Mesothelial cell of epicardium (in vitro differentiated cells): ENCODE measurements at places on chromosomes 13 and 19. TPM values are rescaled to one million over a fixed set of nuclear protein-coding genes. Genes with fewer than 3 reads are reported as not detected.

Gene UQCR11
- 143 to 154 TPM (median 153 TPM) in 3 replicates for total RNA-seq

Gene CGB5
- 3.7 to 5.7 TPM (median 5.7 TPM) in 3 replicates for total RNA-seq

Gene CA11
- total RNA-seq = 48.2 to 55.0 TPM (median 53.1 TPM) in 3 replicates

Gene ATP4A
- 0.11 to 0.22 TPM (median 0.16 TPM) in 3 replicates for total RNA-seq

DNA sequence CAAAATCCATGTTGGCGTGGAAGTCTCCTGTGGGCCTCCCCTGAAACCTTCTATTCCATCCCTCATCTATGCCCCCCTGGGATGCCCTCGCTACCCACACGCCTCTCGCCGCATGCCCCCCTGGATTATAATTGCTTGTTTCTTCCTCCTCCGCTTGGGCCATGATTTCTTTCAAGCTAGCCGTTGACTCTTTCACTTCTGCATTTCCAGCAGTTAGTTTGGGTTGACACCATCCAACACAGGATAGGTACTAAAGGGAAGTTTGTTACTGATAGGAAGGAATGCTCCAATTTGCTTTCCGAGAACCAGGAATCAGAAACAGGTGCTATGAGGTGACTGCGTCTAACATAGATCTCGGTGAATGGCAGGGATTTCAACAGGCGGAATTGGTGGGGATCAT is 7.7 kb upstream of the SLC25A15 start:
- H3K27me3 ChIP-seq = no peaks in the 10 kb centered on the region
- no peak overlapping the region for H3K4me3 ChIP-seq
- H3K27ac ChIP-seq = no peak overlapping the region

GRCh38 chr19:927351-927779 is 1.5 kb downstream of the ARID3A start:
- no peak for DNase-seq
- H3K4me1 ChIP-seq = peaks cover 7% of the 10 kb centered on the region

DNA sequence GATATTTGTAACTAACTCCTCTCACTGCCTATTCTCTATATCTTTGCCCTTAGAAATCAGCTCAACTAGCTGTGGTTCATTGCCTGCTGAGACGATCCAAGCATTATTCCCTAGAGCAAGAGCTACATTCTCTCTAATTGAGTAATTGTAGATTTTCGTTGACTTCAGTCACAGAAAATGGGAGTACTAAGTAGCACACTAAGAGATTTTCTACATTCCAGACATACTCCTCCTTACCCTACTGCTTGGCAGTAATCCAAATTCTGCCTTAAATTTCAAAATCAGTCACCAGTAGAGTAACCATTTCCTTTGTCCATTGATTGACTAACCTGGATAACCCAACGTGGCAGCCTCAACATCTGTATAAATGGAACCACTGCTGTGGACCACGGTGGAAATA is 1786.8 kb downstream of the SLITRK5 start:
- H3K36me3 ChIP-seq = peaks cover 3% of the 10 kb centered on the region
- H3K4me1 ChIP-seq = peaks cover 23% of the 10 kb centered on the region
- peak overlapping the region; percentile 50 for H3K27ac ChIP-seq
- H3K4me3 ChIP-seq = no peak overlapping the region

GRCh38 chr13:96029002-96029401 is 24.2 kb downstream of the UGGT2 start:
- H3K4me3 ChIP-seq = no peak overlapping the region
- peaks cover 2% of the 10 kb centered on the region for H3K36me3 ChIP-seq
- H3K27ac ChIP-seq = no peak overlapping the region
- no peaks in the 10 kb centered on the region for H3K27me3 ChIP-seq
- no peak for DNase-seq
- peaks cover 4% of the 10 kb centered on the region for H3K4me1 ChIP-seq

DNA sequence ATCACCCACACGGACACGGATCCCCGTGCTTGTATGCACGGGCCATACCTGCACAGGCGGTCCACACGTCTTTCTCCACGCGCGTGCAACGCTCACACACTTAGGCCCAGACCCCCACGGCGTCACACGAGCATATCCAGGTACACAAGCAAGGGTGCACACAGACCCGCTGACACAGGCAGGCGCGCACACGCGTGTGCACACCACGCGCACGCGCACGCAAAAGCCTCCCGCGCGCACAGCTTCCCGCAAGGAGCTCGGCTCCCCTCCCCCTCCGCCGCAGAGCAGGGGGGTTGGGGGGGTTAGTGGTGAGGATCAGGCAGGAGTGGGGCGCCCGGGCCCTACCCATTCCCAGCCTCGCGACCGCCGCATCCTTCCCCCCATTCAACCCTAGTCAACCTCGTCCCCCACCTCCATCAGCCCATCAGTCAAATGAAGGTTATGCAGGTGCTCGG is 407 bp downstream of the RAB3A start:
- H3K4me3 ChIP-seq = peak overlapping the region; percentile 91
- peaks cover 7% of the 10 kb centered on the region for H3K36me3 ChIP-seq
- H3K4me1 ChIP-seq = peaks cover 22% of the 10 kb centered on the region
- H3K27ac ChIP-seq = peak overlapping the region; percentile 78
- H3K27me3 ChIP-seq = no peaks in the 10 kb centered on the region
- DNase-seq = no peak

GRCh38 chr19:13037161-13037560 is 41.9 kb downstream of the NFIX start:
- peaks cover 36% of the 10 kb centered on the region for H3K27me3 ChIP-seq
- no peak for DNase-seq
- no peak overlapping the region for H3K4me3 ChIP-seq
- peaks cover 54% of the 10 kb centered on the region for H3K4me1 ChIP-seq

Gene LRRC63
- 0.38 to 0.42 TPM (median 0.42 TPM) in 3 replicates for total RNA-seq
